ENCODE measurements at places on chromosomes 2 and 18. TPM values are rescaled to one million over a fixed set of nuclear protein-coding genes. Genes with fewer than 3 reads are reported as not detected.

GRCh38 chr2:39024833-39025232 lies 96.0 kb downstream of the SOS1 start:
- peaks cover 20% of the 10 kb centered on the region for H3K36me3 ChIP-seq
- no peaks in the 10 kb centered on the region for H3K27me3 ChIP-seq
- no peak overlapping the region for H3K27ac ChIP-seq
- H3K4me1 ChIP-seq, result no peaks in the 10 kb centered on the region
- no peak overlapping the region for H3K4me3 ChIP-seq
- no peak for DNase-seq

DNA sequence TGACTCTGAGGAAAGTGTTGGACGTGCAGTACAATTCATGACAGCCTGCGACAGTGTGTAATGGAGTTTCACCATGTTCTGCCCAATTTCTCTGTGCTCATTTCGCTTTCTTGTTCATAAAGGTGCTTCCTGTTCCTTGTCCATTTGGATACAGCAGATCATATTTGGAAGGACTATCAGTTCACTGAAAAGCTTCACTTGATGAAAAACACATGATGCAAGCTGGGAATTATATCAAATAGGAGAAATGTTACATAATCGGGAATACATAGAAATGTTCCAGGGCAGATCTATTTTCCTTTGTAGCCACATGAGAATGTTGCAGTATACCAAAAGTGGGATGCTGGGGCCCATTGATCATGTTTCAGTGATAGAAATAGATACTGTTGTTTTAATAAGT lies 266.3 kb upstream of the SLC14A2 start:
- H3K36me3 ChIP-seq, result no peaks in the 10 kb centered on the region
- H3K27ac ChIP-seq, result no peak overlapping the region
- H3K4me1 ChIP-seq, result no peaks in the 10 kb centered on the region
- DNase-seq, result no peak
- H3K4me3 ChIP-seq, result no peak overlapping the region

The CGREF1 gene
- total RNA-seq, result 0.89 TPM

GRCh38 chr2:38981003-38981669 lies 91.5 kb downstream of the ARHGEF33 start:
- H3K36me3 ChIP-seq, result no peaks in the 10 kb centered on the region
- DNase-seq, result no peak
- H3K4me3 ChIP-seq, result no peak overlapping the region
- H3K4me1 ChIP-seq, result no peaks in the 10 kb centered on the region
- H3K27ac ChIP-seq, result no peak overlapping the region
- no peaks in the 10 kb centered on the region for H3K27me3 ChIP-seq

- DNase-seq, result no peak
- H3K27me3 ChIP-seq, result no peaks in the 10 kb centered on the region
- H3K4me3 ChIP-seq, result no peak overlapping the region
- H3K27ac ChIP-seq, result no peak overlapping the region
Observed at GRCh38 chr2:141928476-141928875, 202.3 kb downstream of the LRP1B start.

- peaks cover 19% of the 10 kb centered on the region for H3K36me3 ChIP-seq
- H3K4me3 ChIP-seq, result no peak overlapping the region
- no peaks in the 10 kb centered on the region for H3K4me1 ChIP-seq
- no peak overlapping the region for H3K27ac ChIP-seq
- H3K27me3 ChIP-seq, result no peaks in the 10 kb centered on the region
- no peak for DNase-seq
Observed at GRCh38 chr2:11771971-11772615, 25.7 kb downstream of the LPIN1 start.

- no peak overlapping the region for H3K4me3 ChIP-seq
- no peak overlapping the region for H3K27ac ChIP-seq
- no peak for DNase-seq
- H3K4me1 ChIP-seq, result no peaks in the 10 kb centered on the region
- H3K27me3 ChIP-seq, result no peaks in the 10 kb centered on the region
- H3K36me3 ChIP-seq, result no peaks in the 10 kb centered on the region
Observed at GRCh38 chr2:172914341-172915008, 161.2 kb upstream of the MAP3K20 start.

GRCh38 chr18:13331846-13332245 lies 113.3 kb downstream of the LDLRAD4 start:
- no peaks in the 10 kb centered on the region for H3K27me3 ChIP-seq
- no peaks in the 10 kb centered on the region for H3K36me3 ChIP-seq
- no peak for DNase-seq
- no peaks in the 10 kb centered on the region for H3K4me1 ChIP-seq
- H3K27ac ChIP-seq, result no peak overlapping the region
- no peak overlapping the region for H3K4me3 ChIP-seq

The ALLC gene
- total RNA-seq, result not detected

DNA sequence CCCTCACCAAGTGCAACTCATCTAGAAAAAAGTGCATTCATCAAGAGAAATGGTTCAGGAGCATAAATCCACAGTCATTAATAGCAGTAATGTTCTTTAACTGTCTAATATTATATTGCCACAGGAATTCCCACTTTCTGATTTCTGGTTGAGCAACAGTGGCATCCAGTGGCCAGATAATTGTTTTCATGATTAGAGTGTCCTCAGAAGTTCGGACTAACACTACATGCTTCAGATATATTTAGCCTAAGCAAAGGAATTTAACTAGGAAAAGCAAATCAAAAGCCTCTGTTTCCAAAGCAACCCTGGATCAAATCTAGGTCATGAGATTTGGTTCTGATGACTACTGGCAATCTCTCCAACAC lies 9.8 kb upstream of the ERBB4 start:
- no peak overlapping the region for H3K27ac ChIP-seq
- peaks cover 8% of the 10 kb centered on the region for H3K4me1 ChIP-seq
- peak; percentile 21 for DNase-seq
- H3K36me3 ChIP-seq, result no peaks in the 10 kb centered on the region
- H3K27me3 ChIP-seq, result no peaks in the 10 kb centered on the region
- H3K4me3 ChIP-seq, result no peak overlapping the region

The SLC14A1 gene
- total RNA-seq, result 1.9 TPM

The CEP192 gene
- 20.7 TPM for total RNA-seq

DNA sequence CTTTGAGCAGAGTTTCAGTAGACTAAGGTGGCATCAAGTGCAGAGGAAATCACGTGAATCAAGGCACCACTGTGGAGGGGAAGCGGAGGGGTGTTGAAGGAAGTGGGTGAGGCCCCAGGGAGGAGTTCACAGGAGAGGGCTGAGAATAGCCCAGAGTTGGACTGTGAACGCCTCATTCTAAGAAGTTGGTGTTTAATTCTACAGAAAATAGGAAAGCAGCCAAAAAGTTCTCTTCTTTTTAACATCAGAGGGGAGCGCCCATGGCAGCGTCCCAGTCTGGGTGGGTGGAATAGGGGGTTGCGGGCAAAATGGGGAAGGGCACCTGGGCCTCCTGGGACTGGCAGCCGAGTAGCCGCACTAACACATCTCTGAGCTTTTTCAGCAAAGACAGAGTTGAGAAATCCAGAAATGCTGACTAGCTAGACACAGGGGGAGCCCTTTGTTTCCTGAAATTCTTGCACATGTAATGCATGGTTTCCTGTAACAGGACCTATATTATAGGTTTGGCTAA lies 97.0 kb downstream of the NEB start:
- H3K36me3 ChIP-seq, result no peaks in the 10 kb centered on the region
- H3K4me3 ChIP-seq, result no peak overlapping the region
- H3K27me3 ChIP-seq, result no peaks in the 10 kb centered on the region
- no peaks in the 10 kb centered on the region for H3K4me1 ChIP-seq
- no peak overlapping the region for H3K27ac ChIP-seq

GRCh38 chr2:210493528-210493927 lies 17.0 kb upstream of the LANCL1 start:
- no peaks in the 10 kb centered on the region for H3K4me1 ChIP-seq
- H3K27me3 ChIP-seq, result no peaks in the 10 kb centered on the region
- H3K27ac ChIP-seq, result no peak overlapping the region
- H3K4me3 ChIP-seq, result no peak overlapping the region
- H3K36me3 ChIP-seq, result no peaks in the 10 kb centered on the region

DNA sequence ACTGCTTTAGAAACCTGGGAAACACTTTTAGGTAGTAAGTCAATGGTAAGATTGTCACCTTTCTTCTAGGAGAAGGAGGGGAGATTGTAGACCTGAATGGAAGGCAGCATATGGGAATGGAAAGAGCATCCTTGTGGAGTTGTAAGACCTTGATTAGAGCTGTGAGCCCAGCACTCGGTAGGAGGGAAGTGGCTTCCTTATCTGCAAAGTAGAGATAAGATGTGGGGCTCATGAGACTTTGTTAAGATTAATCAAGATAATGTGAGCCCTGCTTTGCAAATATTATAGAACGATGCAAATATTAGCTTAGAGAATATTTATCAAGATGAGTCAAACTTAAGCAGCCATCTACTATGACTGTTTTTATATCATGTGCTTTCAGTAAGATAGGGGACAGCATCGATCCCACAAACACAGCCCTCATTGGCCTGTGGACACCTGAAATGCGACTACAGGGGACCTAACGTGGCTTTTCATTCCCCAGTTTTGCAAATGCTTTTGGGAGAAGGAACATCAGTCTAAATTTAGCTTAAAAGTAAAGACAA lies 243.7 kb downstream of the LTBP1 start:
- H3K36me3 ChIP-seq, result no peaks in the 10 kb centered on the region
- no peak for DNase-seq
- H3K4me1 ChIP-seq, result no peaks in the 10 kb centered on the region
- no peak overlapping the region for H3K27ac ChIP-seq
- H3K4me3 ChIP-seq, result no peak overlapping the region

The GPR39 gene
- total RNA-seq, result 3.2 TPM

The CCDC121 gene
- 1.1 TPM for total RNA-seq

DNA sequence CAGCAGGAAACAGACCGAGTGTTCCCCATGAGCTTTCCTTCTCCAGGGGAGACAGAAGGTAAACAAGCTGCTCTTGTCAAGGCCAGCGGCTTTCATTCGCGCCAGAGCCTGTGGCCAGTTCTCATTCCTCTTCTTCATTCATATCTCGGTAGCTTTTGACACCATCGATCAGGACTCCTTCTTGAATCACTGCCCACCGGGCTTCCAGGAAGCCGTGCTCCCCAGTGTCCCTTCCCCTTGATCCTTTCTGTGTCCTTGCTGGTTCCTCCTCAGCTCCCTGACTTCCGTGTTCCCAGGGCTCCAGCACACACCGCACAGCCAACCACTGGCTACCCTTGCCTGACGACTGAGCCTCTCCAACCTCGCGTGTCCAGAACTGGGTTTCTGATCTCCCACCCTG lies 14.1 kb downstream of the SLC66A3 start:
- no peaks in the 10 kb centered on the region for H3K27me3 ChIP-seq
- no peaks in the 10 kb centered on the region for H3K4me1 ChIP-seq
- no peaks in the 10 kb centered on the region for H3K36me3 ChIP-seq
- H3K4me3 ChIP-seq, result no peak overlapping the region

GRCh38 chr2:1988594-1988993 lies 244.3 kb upstream of the PXDN start:
- no peak for DNase-seq
- no peak overlapping the region for H3K4me3 ChIP-seq
- no peaks in the 10 kb centered on the region for H3K36me3 ChIP-seq
- no peak overlapping the region for H3K27ac ChIP-seq

DNA sequence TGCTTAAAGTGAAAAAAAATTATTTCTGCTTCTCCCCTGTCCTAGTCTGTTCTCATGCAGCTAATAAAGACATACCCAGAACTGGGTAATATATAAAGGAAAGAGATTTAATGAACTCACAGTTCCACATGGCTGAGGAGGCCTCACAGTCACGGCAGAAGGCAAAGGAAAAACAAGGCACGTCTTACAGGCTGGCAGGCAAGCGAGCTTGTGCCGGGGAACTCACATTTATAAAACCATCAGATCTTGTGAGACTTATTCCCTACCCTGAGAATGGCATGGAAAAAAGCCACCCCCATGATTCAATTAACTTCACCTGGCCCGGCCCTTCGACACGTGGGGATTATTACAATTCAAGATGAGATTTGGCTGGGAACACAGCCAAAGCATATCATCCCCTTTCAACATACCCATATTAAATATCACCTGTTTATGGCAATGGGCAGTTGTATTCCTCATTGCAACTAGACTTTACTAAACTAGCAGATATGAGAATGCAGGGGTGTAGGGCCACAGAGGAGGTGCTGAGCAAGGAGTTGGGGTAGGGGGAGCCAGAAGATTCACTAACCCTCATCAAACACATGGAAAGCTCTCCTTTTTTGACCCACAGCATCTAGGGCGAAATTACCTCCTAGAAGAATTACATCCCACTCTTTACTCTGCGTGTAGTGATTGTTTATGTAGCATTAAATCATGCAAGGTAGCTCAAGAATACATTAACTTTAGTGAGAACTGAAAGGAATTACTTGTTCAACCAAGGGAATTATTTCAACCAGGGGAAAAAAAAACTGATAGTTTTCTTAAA lies 183.3 kb upstream of the DOK6 start:
- no peak overlapping the region for H3K27ac ChIP-seq
- H3K36me3 ChIP-seq, result no peaks in the 10 kb centered on the region
- no peaks in the 10 kb centered on the region for H3K27me3 ChIP-seq
- no peaks in the 10 kb centered on the region for H3K4me1 ChIP-seq

DNA sequence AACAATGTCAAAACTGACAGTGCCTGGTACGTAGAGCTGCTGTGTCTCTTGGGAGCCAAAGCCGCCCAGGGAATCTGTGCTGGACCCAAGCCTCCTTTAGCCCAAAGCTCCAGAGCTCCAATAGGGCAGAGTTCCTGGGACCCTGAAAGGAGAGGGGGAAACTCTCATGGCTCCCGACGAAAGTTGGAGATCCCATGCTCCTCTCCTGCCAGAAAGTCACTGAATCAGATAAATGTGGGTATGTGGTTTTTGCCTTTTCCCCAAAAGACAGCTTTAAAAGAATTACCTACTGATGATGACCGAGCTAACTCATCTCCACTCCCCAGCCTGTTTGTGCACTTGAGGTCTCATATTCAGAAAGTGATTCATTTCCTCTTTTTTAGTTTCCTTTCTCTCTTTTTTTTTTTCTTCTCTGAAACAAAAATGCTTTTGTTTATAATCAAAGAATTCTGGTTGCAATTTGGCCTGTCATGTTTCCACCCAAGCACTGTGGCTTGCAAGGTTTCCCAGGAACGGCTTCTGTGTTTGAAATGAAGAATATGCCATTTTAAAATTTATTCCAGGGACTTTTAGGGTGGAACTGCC lies 14.1 kb upstream of the PMAIP1 start:
- H3K4me1 ChIP-seq, result peaks cover 9% of the 10 kb centered on the region
- no peak overlapping the region for H3K27ac ChIP-seq
- H3K4me3 ChIP-seq, result no peak overlapping the region
- no peaks in the 10 kb centered on the region for H3K36me3 ChIP-seq

All from pancreas (tissue), 10 donors.